Lower lobe of right lung (tissue), 2 donors: ENCODE measurements at places on chromosomes 12 and 14. TPM values are rescaled to one million over a fixed set of nuclear protein-coding genes. Genes with fewer than 3 reads are reported as not detected.
A peak's percentile ranks its signal among the peaks of the same experiment; 100 is the strongest.

Gene MIA2
- 34.2 TPM for total RNA-seq

DNA sequence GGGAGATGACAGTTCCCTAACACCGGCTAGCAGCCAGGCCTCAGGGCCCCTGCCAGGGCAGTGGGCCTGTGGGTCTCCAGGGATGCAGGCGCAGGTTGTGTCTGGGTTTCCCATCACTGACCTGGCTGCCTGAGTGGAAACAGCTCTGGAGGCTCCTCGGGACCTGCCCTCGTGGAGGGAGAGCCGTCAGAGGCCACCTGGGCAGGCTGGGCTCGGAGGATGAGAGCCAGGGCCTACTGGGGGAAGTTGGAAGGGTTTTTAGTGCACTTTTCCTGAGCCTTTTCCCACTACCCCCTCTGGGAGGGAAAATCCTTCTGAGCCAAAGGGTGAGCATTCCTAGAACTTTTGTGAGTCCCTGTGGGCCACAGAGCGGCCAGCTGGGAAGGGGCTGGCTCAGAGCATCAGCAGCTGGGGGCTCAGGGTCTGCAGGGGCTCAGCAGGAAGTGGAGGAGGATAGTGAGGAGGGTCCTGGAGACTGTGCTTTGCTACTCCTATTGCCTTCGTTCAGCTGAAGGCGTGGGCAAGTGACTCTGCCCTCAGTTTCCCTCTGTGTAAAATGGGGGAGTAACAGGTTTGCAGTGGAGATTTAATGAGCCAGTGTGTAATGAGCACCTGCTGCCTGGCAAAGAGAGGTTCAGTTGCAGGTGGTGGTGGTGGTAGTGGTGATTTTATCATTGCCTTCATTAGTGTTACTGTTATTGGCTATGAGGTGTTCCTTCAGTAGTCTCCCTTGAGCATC is 1.8 kb downstream of the SH2B3 start:
- DNase-seq: no peak

Gene TMEM119
- total RNA-seq: 13.4 TPM

Gene DUSP16
- total RNA-seq: 44.0 TPM

DNA sequence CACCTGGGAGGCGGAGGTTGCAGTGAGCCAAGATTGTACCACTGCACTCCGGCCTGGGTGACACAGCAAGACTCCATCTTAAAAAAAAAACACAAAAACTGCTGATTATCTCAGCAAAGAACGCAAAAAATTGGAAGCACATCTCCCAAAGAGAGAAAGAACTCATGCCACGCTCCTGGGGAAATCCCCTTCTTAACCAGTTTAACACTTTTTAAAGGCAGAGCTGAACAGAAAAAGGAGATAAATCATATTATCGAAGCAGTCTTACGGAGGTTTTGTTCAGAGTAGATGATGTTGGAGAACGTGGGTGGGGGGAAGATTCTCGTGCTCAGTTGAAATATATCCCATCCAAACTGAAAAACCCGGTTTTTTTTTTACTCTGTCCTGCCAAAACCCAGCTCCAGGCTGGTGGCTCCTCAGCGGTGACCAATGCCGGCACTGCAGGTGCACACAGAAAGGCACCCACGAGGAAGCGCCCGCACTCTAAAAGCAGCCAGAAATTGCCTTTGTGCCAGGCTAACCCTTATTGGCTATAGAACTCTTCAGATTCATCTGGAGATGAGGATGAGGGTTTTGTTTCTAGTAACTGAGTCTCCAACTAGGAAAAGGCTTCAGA is 100.2 kb upstream of the PARP11 start:
- DNase-seq: no peak

GRCh38 chr12:3179731-3180130 is 102.6 kb downstream of the TSPAN9 start:
- no peak for DNase-seq

Gene TGM1
- 5.9 TPM for total RNA-seq

Gene C12orf60
- 0.77 TPM for total RNA-seq

- DNase-seq: no peak
Observed at GRCh38 chr12:20264608-20265114, 103.7 kb upstream of the PDE3A start.

DNA sequence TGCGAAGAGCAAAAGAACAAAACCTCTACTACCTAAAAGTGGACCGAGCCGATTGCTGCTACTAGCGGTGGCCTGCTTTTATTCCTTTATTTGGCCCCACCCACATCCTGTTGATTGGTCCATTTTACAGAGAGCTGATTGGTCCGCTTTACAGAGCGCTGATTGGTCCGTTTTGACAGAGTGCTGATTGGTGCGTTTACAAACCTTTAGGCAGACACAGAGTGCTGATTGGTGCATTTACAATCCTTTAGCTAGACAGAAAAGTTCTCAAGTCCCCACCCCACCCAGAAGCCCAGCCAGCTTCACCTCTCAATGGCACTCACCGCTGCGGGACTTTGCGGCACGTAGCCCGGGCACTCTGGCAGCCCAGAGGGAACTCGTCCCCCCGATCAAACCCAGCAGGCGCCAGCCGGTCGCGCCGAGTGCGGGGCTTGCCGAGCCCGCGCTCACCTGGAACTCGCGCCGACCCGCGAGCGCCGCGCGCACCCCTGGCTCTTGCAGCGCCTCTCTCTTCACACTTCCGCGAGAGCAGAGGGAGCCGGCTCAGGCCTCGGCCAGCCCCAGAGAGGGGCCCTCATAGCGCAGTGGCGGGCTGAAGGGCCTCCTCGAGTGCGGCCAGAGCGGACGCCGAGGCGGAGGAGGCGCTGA is 8.7 kb upstream of the FGD4 start:
- peak; percentile 81 for DNase-seq

- DNase-seq: no peak
Observed at GRCh38 chr12:1171657-1172408, 180.8 kb downstream of the ERC1 start.

Gene JKAMP
- 44.6 TPM for total RNA-seq

- DNase-seq: no peak
Observed at GRCh38 chr12:68617160-68617926, 6.6 kb downstream of the RAP1B start.

DNA sequence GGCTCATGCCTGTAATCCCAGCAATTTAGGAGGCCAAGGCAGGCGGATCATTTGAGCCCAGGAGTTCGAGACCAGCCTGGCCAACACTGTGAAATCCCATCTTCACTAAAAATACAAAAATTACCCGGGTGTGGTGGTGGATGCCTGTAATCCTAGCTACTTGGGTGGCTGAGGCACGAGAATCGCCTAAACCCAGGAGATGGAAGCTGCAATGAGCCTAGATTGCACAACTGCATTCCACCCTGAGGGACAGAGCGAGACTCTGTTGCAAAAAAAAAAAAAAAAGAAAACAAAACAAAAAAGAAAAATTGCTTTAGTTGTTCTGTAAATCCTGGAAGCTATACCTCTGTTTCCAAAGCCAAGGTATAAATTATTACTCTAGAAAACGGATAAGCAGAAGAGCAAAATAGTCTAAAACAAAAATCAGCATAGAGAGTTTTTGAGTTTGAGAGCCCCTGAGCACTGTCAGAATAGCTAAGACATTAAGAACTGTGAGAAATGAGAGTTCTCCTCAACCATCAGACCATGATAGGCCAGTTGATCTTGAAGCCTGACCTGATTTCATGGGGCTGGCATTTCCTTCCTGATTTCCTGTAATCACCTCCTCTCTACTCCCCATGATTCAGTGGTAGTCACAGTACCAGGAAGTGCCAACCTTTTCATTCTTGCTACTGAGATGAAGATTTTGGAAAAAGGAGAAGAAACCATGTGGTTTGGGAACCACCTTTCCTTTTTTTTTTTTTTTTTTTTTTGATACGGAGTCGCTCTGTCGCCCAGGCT is 31.7 kb downstream of the ATP2A2 start:
- DNase-seq: no peak

DNA sequence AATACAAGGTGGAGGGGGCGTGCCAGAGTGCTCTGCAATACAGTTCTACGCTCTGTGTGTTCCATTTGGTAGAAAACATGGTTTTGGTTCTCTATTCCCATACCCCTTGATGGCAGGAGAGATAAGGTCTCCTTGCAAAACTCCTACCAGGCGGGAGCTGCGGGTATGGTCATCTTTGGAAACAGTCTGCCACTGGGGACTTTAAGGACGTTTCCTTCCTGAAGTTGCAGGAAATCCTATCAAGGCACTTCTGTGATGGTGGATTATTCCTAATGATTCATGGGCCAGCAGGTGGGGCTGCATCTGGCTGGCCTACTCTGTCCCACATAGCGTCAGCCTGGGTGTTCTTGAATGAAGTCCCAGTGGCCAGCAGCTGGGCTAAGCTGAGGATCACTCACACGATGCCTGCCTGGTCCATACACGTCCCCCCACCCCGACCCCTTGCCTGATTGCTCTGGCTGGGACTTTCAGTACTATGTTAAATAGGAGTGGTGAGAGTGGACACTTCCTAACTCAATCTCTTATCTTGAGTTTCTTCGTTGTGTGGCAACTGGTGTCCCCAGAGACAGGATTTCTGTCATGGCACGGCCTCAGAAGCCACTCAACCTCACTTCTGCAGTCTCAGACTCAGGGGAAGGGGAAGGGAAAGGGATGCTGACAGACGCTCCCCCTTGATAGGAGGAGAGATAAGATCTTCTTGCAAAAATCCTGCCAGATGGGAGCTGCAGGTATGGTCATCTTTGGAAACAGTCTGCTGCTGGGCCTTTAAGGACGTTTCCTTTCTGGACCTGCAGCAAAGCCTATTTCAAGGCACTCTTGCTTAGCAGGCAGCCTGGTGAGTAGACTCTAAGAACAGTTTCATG is 61.0 kb upstream of the FKBP4 start:
- DNase-seq: no peak

DNA sequence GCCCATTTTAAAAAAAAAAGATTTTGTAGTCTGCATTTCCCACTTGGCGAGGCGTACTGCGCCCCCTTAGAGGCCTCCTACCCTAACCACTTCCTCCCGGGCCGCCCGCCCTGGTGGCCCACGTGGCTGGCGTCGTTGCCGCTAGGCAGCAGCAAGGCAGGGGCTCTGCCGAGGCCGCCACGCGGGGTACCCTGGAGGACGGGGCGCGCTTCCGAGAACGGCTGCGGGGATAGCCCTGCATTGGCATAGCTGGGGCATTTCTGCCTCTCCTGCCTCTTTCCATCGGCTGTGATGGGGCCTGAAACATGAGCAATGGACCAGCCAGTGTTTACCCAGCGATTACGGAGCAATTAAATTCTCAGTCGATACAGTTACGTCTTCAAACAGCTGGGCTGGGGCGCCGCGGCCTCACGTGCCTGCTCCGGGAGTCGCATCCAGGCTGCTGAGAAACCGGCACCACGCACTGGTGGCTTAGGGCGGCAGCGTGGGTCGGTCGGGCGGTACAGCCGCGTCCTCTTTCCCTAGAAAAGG is 38.0 kb downstream of the IQSEC3 start:
- no peak for DNase-seq

- DNase-seq: no peak
Observed at GRCh38 chr14:99040711-99041110, 231.3 kb downstream of the BCL11B start.

GRCh38 chr12:104672501-104673265 is 215.9 kb downstream of the CHST11 start:
- peak; percentile 63 for DNase-seq

GRCh38 chr14:50350975-50351374 is 38.9 kb downstream of the DMAC2L start:
- DNase-seq: no peak

Gene CDK2
- total RNA-seq: 22.2 TPM

GRCh38 chr12:77841521-77841920 is 10.8 kb downstream of the NAV3 start:
- no peak for DNase-seq

DNA sequence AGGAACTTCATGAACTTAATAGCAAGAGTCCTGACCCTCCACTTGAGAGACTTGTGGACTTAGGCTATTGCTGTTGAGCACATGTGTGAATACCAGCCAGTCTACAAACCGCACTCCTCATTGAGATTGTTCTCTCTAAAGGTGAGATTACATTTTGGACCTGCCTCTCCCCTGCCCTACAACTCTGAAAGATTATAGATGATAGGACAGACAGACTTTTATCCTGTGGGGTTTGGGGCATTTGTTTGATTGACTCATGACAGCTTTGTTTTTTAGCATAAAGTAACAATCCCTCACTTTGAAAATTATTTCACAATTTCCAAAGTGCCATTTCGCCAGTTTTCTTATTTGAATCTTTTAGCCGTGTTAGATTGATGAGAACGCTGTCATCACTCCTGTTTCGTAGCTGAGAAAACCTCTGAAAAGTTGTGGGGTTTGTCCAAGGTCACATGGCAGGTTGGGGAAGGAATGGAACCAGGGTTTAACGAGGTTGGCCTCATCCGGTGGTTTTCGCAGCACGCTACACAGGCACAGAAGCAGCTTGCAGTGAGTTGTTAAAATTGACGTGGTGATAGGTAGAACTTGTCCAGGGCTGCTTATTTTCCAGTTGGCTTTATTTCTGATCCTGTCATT is 836 bp downstream of the EVL start:
- DNase-seq: no peak

Gene ADAM21
- total RNA-seq: 0.24 TPM

Gene JDP2
- 59.2 TPM for total RNA-seq

Gene NGB
- total RNA-seq: not detected

Gene SLCO1B3
- total RNA-seq: not detected

Gene INHBC
- total RNA-seq: not detected

DNA sequence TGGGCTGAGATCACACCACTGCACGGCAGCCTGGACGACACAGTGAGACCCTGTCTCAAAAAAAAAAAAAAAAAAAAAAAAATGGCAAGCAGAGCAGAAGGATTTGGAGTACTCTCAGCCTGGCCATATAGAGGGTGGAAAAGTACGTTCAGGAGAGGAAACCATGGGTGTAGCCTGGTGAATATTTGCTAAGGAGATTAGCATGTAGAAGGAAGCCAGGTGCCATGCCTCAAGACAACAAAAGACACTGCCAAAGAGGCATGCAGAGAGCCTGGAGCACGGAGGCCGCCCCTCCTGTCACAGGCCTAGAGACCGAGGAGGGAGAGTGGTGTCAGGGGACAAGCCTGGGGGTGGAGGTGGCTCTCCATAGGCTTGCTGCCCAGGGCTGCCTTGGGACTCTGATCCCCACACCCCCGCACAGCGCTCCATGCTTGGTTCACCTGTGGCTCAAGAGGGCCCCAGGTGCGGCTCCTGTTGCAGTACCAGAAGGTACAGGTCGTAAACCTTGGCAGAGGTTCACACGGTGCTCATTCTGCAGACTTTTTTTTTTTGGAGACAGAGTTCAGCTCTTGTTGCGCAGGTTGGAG is 27.9 kb upstream of the DEGS2 start:
- peak; percentile 59 for DNase-seq

Gene ZNF705A
- total RNA-seq: 0.15 TPM

GRCh38 chr12:6977653-6978052 is 6.9 kb downstream of the EMG1 start:
- DNase-seq: no peak

Gene ADAMTS20
- total RNA-seq: not detected

DNA sequence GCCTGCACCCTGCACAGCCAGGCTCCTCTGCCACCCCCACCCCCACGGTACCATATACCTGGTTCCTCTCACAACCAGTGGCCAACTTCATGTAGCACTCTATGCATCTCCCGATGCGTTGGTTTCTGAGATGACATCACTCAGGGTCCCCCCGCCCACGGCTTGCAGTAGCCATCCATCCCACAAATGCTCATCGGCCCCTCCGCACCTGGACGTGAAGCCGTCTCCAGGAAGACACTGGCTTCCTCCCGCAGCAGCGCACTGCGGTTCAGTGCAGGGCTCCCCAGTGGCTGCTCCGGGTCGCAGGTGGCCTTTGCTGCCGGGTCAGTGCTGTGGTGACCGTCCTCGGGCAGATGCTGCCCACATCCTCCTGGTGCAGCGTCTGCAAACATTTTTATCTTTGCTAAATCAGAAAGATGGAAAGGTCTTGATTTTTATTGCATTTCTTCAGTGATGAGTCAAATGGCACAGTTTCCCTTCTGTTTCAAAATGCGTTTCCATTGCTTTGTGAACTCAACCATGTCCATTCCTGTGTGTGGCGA is 27.5 kb upstream of the MMP17 start:
- DNase-seq: no peak
